ENCODE measurements at places on chromosomes 4 and X.

DNA sequence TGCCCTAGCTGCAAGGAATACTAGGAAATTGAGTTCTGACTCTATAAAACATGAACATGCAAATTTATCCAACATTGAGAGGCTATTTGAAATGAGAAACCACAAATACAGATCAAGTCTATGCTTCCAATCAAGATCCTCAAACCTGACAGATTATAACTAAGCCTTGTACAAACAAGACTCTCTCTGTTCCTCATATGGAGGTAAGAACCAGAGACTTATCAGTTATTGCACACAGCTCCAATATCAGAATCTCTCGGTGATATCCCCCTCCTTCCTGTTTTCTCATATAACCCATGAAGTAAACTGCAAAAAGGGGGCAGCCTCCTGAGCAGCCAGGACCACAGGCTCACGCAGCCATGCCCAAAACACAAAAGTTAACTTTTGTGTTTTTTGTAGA is 36.5 kb downstream of the FBXW7 start:
- no peak for DNase-seq

DNA sequence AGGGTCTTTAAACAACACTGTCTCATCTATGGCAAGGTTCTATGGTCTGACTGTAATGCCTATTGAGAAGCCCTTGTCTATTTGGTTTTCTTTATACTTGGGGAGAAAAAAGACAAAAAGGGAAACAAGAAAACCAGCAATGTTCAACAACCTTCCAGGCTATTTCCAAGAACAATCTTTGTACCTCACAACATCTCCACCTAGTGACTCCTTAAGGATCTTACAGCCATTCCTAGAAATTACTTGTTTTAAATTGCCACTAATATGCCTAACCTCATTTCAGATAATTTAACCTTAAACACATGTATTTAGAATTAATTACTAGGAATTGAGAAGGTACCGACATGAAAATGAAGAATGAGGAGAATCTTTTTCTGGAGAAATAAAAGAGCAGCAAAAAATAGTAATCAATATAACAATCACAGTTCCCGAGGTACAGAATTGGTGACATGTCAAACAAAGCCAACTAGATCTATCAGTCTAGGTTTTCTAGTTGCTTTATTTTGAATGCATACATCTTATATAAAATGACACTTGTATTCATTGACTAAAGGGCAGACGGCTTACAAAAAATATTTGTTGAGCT is 1.6 kb upstream of the RBM46 start:
- DNase-seq: peak; percentile 48

- DNase-seq: peak; percentile 28
Measured at GRCh38 chr4:5474756-5475155, 233.6 kb downstream of the EVC2 start.

- no peak for DNase-seq
Measured at GRCh38 chr4:180734753-180735432, 1508.3 kb upstream of the TENM3 start.

DNA sequence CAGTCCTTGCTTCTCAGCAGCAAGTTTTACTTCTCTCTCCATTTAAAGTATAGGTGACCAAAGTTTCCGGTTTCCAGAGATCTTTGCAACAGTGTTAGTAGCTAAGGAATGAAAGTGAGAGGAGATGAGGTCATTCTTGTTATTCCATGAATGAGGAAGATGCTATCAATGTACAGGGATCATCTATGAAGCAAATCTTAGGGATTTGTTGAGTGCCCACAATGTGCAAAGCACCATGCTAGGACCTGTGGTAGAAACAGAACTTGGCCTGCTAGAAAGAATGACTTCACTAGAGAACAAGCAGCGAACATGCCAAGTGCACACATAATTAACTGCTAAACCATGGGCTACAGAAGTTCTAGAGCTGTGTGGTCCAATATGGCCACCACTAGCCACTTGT is 112.5 kb downstream of the MID1 start:
- DNase-seq: no peak

DNA sequence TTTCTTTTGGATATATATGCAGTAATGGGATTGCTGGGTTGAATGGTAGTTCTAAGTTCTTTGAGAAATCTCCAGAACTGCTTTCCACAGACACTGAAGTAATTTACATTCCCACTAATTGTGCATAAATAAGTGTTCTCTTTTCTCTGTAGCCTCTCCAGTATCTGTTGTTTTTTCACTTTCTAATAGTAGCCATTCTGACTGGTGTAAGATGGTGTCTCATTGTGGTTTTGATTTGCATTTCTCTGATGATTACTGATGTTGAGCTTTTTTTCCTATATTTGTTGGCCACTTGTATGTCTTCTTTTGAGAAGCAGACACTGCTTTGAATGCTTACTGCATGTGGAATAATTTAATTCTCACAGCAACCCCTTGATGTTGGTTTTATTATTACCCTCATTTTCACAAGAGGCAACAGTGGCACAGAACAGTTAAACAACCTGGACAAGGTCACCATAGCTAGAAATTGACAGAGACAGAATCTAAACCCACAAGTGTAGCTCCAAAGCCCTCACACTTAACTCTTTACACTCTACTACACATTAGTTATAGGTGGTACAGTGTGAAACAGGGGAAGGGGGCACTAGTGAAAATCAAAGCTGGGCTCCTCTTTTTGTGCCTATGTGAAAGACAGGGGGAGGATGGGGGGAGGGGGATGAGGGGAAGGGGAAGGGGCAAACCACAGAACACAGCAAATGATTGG is 96.1 kb downstream of the REELD1 start:
- DNase-seq: no peak

DNA sequence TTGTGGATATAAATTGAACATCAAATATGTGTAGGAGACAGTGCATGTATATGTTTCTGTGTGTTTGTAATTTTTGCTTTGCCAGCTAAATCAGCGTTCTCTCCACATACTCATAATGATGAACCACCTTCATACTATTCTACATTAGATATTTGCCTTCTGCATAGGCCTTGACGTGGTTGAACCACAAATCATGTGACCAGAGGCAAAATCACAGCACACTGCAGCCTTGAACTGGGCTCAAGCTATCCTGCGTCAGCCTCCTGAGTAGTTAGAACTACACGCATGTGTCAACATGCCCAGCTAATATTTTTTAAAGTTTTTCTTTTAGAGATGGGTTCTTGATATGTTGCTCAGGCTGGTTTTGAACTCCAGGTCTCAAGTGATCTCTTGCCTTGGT is 9.5 kb downstream of the UBQLN2 start:
- no peak for DNase-seq

GRCh38 chr4:152394791-152395190 is 141.1 kb downstream of the FBXW7 start:
- DNase-seq: no peak

- no peak for DNase-seq
Measured at GRCh38 chr4:2875556-2875955, 31.9 kb downstream of the ADD1 start.

GRCh38 chr4:140705625-140706275 is 50.4 kb downstream of the TBC1D9 start:
- DNase-seq: no peak

GRCh38 chr4:48028696-48029095 is 12.1 kb downstream of the NIPAL1 start:
- DNase-seq: no peak

- no peak for DNase-seq
Measured at GRCh38 chrX:9241427-9241826, 207.5 kb upstream of the FAM9B start.

GRCh38 chrX:116436358-116436816 is at the start of gene SLC6A14:
TSS of gene SLC6A14 (plus strand) at chrX:116436606. CDS start at chrX:116436710, 104 bp downstream.
- no peak for DNase-seq

GRCh38 chr4:158001756-158002155 is 171.1 kb downstream of the GASK1B start:
- DNase-seq: no peak

DNA sequence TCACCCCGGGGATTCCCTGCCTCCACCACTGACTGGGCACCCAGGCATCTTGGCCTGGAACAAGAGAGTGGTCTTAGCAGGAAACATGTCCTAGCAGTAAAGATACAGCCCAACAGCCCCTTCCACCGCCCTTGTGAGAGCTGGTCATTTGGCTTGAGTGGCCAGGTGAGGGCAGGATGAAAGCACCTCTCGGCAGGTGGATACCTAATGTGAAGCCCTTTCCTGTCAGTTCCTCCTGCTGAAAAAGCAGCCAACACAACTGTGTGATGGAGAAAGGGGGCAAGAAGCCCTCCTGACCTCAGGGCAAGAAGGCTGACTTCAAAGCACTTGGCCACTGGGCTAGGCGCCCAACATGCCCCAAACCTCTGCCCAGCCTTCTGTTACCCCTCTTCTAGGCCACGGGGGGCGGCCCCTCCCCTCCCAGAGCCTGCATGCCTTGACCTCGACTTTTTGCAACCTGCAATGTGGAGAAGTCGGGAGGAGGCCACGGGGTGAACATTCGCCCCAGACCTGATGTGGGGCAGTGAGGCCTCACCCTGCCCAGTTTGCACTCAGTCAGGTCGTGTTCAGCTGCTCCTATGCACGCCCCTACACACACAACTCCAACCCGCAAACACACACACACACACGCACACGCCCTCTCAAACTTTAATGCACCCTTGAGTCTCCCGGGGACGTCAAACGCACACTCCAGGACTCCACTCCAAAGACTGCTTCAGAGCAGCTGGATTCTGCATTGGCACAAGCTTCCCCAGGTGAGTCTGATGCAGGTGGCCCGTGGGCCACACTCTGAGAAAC is 1.1 kb downstream of the LGI2 start:
- no peak for DNase-seq

Data from AG10803 (cell line).